ENCODE measurements at places on chromosomes 11 and 22.

DNA sequence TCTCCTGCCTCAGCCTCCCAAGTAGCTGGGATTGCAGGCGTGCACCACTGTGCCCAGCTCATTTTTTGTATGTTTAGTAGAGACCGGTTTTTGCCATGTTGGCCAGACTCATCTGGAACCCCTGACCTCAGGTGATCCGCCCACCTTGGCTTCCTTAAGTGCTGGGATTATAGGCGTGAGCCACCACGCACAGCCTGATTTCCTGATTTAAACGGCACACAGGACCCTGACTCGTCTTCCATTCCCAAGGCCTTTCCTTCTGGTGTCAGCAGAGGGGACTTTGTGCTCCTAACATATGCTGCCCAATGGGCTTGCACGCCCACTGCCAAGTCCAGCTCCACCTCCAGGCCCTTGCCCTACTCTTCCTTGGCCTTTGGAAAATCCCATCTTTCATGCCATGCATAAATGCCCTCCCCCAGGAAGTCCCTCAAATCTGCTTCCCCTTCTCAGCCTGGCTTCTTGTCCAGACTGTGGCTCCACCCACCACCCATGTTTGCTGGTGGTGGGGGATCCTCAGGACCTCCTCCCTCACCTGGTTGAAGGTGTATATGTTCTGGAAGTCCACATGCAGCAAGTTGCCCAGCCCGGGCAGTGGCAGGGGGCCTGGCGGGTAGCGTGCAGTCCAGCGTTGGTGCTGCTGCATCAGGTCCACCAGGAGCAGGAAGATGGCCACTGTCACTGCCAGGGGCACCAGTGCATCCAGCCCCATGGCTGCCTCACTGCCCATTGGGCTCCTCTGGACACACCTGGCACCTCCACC, 23.9 kb upstream of the CYP2D6 start:
- DNase-seq, result no peak

DNA sequence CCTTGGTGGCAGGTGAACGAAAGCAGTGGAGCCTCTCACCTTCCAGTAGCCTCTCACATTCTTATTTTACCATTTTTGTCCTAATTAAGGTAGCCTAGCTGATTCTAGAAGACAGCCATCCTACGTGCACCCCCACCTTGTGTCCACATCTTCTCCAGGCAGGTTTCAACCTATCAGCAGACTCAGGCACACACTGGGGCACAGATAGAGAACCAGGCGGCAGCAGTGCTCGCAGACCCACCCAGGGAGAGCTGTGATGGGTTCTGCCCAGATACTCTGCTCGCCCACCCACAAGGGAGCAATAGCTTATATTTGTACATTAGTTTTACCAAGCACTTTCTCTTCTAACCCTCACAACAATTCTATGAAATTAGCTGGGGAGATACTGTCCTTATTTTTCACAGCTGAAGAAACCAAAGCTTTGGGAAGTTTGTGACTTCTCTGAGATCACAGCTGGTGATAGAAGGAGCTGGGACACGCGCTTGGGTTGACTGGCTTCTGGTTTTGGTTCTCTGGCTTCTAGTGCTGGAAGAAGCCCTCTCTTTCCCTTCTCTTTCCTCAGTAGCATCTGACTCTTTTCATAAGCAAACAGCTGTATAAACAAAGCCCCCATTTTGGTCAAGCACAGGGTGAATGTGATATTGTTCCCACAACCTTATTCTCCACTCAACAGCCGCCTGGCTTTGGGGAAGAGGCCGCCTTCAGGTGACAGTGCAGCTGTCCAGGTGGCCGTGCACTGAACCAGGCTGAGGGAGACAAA, 36.9 kb downstream of the PPP2R1B start:
- no peak for DNase-seq

GRCh38 chr11:130775306-130776060, 140.8 kb downstream of the SNX19 start:
- DNase-seq, result no peak

DNA sequence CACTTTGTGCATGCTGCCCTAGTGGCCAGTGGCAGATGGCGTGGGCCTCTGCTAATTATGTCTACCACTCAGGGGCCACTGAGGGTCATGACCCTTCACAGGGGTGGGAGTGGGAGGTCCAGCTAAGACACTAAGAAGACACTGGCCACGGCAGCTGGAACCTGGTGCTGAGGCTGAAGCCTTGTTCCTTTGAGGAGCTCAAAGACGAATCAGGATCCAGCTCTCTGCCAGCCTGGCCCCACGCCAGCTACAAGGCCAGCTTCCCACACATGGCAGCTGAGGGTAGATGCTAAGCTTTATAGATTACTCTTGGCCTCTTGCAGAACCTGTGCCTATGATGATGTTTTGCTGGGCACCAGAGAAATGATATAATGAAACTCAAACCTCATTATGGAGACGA, 226.3 kb downstream of the DSCAML1 start:
- DNase-seq, result no peak

GRCh38 chr11:100964435-100964834, 165.2 kb downstream of the PGR start:
- no peak for DNase-seq

GRCh38 chr11:22752908-22753310, 76.7 kb downstream of the SVIP start:
- no peak for DNase-seq

- peak; percentile 7 for DNase-seq
Measured at GRCh38 chr11:128232588-128232987, 354.8 kb downstream of the ETS1 start.

- DNase-seq, result no peak
Measured at GRCh38 chr11:73185680-73186293, 32.3 kb upstream of the P2RY2 start.

DNA sequence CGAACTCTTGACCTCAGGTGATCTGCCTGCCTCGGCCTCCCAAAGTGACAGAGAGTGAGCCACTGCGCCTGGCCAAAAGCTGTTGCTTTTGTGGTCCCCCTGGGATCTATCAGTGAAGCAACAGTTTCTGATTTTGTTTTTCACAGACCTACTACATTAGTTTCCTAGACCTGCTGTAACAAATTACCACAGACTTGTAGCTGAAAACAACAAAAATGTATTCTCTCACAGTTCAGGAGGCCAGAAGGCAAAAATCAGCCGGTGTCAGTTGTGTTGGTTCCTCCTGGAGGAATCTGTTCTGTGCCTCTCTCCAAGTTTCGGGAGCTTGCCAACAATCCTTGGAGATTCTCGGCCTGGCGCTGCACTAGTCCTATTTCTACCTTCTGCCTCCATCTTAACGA, 8.5 kb upstream of the SLC35C1 start:
- no peak for DNase-seq

DNA sequence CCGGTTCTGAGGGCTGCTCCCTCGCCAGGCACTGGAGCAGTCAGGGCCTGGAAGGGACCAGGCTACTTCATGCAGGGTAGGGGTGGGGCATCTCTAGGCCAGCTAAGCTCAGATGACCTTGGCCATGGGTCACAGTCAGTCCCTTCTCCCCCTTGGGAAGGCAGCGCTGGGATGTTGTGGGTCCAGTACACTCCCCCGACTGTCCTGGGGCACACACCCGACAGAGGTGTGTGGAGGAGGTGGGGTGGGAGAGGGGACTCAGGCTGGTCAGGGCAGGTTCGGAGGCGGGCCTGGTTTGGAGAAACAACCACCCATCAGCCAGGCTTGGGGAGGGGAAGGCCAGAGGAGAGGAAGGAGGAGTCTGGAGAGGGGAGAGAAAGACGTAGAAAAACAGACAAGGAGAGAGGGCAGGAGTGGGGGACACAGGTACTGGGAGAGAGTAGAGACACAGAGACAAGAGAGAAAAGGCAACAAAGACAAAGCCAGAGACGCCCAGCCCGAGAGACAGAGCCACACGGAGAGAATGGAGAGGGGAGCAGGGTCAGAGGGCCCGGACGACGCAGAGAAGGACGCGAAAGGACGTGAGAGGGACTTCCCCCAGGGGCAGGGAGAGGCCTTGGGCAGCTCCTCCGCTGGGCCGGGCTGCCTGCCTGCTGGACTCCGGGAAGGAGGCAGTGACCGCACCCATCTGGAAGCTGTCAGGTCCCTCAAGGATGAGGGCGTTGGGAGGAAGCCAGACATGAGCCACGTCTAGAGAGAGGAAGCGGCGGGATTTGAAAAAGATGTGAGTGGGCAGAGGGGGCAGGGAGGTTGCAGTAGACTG, 30.6 kb upstream of the TSKU start:
- no peak for DNase-seq

DNA sequence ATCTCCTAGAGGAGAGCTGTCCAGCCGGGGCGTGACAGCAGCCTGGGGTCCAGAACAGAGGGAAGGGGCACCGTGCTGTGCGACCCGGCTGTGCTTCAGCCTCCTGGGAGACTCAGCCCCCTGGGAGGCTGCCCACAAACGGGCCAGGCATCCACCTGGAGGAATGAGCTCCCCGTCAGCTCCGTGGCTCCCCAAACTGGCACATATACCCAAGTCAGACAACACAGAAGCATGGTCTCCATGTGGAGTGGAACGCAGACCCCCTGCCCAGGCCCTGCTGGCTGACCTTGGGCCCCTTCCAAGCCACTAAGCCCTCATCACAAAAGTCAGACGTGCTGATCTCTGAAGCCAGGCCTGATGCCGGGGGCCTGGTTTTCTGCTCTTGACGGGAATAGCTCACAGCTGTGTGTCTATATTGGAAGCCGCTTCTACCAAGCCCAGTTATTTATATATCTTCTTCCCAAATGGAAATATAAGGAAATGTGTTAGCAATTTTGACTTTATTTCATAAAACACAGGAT, 91.7 kb downstream of the BRD1 start:
- DNase-seq, result no peak

DNA sequence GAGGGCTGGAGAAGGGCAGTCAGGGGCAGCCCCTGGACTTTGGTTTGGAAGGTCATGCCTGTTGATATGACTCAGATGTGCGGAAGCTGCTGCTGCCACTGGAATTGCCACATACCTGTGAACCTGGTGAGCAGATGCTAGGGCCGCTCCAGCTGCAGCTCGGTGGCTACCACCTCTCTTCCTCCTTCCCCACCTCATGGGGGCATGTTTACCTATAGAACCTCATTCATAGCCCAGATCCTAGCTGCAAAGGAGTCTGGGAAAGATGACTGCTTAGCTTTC, 17.5 kb upstream of the TSPAN18 start:
- no peak for DNase-seq

DNA sequence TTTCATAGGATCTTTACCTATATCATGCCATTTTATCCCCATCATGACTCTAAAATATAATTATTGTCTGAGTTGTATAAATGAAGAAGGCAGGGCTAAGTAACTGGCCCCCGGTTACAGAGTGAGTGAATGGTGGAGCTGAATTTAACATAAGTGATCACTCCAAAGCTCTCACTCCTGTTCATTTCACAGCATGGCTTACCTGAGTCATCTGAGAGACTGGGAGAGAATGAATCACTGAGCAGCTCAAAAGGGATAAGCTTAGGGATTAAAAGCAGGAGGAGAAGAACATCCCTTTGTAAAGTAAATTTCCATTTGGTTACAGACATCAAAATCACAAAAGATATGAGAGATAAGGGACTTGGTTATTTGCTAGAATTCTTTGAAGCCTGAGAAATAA, 294.0 kb upstream of the CTSC start:
- DNase-seq, result no peak

- no peak for DNase-seq
Measured at GRCh38 chr11:3347127-3347526, 31.8 kb downstream of the ZNF195 start.

- no peak for DNase-seq
Measured at GRCh38 chr22:44023404-44024287, 456 bp upstream of the PARVB start.

GRCh38 chr11:76445121-76446084, 585 bp downstream of the EMSY start:
- DNase-seq, result peak; percentile 19

GRCh38 chr11:90884181-90884580, 661.3 kb upstream of the CHORDC1 start:
- DNase-seq, result no peak

DNA sequence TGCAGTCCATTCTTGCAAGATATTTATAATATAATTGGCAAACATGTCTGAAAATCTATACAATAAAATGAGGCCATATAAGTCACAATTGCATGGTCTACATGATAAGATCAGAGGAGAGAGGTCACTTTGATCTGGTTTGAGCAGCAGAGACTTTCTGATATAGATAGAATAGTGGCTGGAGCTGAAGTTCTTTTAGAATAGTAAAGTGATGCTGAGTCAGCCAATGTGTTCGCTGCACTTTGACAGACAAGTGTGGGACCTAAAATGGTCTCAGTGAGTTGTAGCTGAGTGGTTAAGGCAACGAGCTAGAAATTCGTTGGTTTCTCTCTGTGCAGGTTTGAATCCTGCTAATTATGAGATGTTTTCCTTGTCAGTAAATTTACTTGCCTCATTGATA, 257.0 kb upstream of the C11orf87 start:
- no peak for DNase-seq

- no peak for DNase-seq
Measured at GRCh38 chr22:19674929-19675253, 39.4 kb upstream of the SEPTIN5 start.

GRCh38 chr22:39148727-39149535, 3.5 kb downstream of the CBX7 start:
- DNase-seq, result peak; percentile 67

DNA sequence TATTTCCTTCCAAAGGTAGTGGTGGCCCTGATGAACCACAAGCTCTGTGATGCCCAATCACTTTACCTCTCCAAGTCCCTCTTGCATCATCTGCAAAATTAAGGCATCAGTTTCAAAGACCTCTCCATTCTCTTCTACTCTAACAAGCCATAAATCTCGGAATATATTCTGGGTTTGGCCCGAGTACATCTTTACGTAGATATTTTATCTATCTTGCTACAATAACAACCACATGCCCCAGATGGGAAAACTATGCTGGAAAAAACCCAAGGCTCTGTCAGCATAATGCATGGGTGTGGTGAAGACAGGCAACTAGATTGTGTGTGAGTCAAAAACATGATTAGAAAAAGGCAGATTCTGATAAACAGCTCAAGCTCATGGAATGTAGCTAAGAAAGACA, 228.2 kb upstream of the BLID start:
- DNase-seq, result no peak

DNA sequence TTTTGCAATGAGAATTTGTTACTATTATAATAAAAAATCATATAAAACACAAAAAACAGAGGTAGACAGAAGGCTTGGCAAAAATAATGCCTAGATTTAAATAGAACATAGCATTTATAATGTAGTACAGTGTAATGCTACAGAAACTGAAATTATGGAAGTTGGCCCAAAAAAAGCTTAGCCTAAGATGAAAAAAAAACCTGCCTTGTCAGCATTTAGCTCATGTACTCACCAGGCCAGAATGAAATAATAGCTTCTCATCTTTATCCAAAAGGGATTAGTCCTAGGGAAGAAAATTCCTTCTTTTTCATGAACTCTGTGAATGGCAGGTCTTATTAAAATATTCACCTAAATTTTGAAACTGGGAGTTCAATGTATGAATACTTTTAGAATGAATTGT, 951.1 kb downstream of the LRRC4C start:
- no peak for DNase-seq

DNA sequence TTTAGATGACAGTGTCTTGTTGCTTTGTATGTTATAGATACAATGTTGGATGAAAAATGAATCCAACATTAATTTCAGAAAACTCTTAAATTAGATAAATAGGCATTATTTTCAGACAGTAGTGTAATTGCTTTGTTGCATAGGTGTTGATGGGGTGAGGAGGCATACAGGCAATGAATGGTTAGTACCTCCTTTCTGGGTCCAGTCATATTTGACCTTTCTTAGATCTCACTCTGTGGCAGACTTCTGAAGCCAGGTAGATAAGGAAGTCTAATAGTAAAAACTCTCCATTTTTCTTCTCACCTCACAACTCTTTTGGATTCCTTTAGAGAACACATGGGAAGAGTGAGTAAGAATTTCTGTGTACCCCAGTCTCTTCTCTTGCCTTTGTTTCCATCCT, 31.8 kb downstream of the BIRC2 start:
- DNase-seq, result no peak
